ENCODE measurements at places on chromosomes 7 and 10. TPM values are rescaled to one million over a fixed set of nuclear protein-coding genes. Genes with fewer than 3 reads are reported as not detected.

HOXA6 gene
- total RNA-seq = 7.6 TPM

FGFBP3 gene
- total RNA-seq = 1.7 TPM

EIF5AL1 gene
- total RNA-seq = 0.10 TPM

ADAMTS14 gene
- 0.62 TPM for total RNA-seq

UROS gene
- 23.2 TPM for total RNA-seq

HACD1 gene
- total RNA-seq = 103 TPM

CTAGE15 gene
- 0.99 TPM for total RNA-seq

ASB10 gene
- total RNA-seq = not detected

VPS37D gene
- 1.5 TPM for total RNA-seq

GIMAP4 gene
- total RNA-seq = 37.9 TPM

FAM25C gene
- total RNA-seq = not detected

TMEM213 gene
- not detected for total RNA-seq

H2BK1 gene
- total RNA-seq = not detected

PON1 gene
- not detected for total RNA-seq

METTL27 gene
- total RNA-seq = 1.3 TPM

SORBS1 gene
- 1,478 TPM for total RNA-seq

SORCS1 gene
- total RNA-seq = 1.4 TPM

SAMD9L gene
- 23.1 TPM for total RNA-seq

AQP1 gene
- total RNA-seq = 1,062 TPM

CFTR gene
- 0.30 TPM for total RNA-seq

OR2A12 gene
- not detected for total RNA-seq

GIMAP8 gene
- total RNA-seq = 41.4 TPM

CDC14C gene
- total RNA-seq = not detected

ATOH7 gene
- 0.23 TPM for total RNA-seq

SDK1 gene
- total RNA-seq = 20.0 TPM

TMEM196 gene
- total RNA-seq = 0.30 TPM

CDHR3 gene
- total RNA-seq = 5.1 TPM

TRIM50 gene
- total RNA-seq = not detected

IMMP2L gene
- 26.9 TPM for total RNA-seq

PAOX gene
- 8.7 TPM for total RNA-seq

EXOC6 gene
- 16.2 TPM for total RNA-seq

FAM25G gene
- not detected for total RNA-seq

ASL gene
- 29.1 TPM for total RNA-seq

OPTN gene
- total RNA-seq = 87.4 TPM

SYT15 gene
- 24.8 TPM for total RNA-seq

ZNF425 gene
- 1.0 TPM for total RNA-seq

EPHB6 gene
- 17.7 TPM for total RNA-seq

MRLN gene
- 0.65 TPM for total RNA-seq

CPEB3 gene
- total RNA-seq = 7.4 TPM

CLRN3 gene
- total RNA-seq = not detected

IRF5 gene
- 9.6 TPM for total RNA-seq

PTN gene
- 6.4 TPM for total RNA-seq

TMEM184A gene
- total RNA-seq = 0.06 TPM

STOX1 gene
- 0.27 TPM for total RNA-seq

MGMT gene
- total RNA-seq = 13.4 TPM

MAP3K8 gene
- 85.4 TPM for total RNA-seq

PGAM2 gene
- 4.8 TPM for total RNA-seq

PDE1C gene
- 6.6 TPM for total RNA-seq

ADAM22 gene
- 6.0 TPM for total RNA-seq

DPYSL4 gene
- 0.84 TPM for total RNA-seq

DEPP1 gene
- total RNA-seq = 84.2 TPM

Data from aorta (tissue), 5 donors.